ENCODE measurements at places on chromosomes 6 and 20. TPM values are rescaled to one million over a fixed set of nuclear protein-coding genes. Genes with fewer than 3 reads are reported as not detected.

The METTL24 gene
- total RNA-seq: not detected

The SUPT3H gene
- total RNA-seq: 17.8 TPM

The STMND1 gene
- not detected for total RNA-seq

The DOK5 gene
- 4.7 TPM for total RNA-seq

The TCP11 gene
- not detected for total RNA-seq

The HSPA12B gene
- not detected for total RNA-seq

All from activated CD8-positive, alpha-beta memory T cell treated with anti-CD3 and anti-CD28 coated beads for 36 hours (primary cell).